ENCODE measurements at places on chromosomes 1 and 21.

DNA sequence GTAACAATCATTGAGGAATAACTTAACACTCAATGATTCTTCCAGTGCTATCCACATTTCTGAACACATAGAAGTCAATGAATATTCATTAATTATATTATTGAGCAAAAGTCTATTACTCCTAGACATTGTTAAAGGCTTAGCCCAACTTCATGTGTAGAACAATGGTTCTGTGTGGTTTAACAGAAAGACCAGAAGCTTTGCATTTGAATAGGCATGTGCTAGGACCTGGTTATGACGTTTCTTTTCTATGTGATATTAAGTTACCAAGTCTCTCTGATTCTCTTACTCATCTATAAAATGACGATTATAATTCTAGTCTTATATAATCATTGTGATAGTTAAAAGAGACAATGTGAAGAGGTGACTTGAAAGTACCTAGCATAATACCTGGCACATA, 5.2 kb downstream of the NTMT2 start:
- no peak for DNase-seq

GRCh38 chr1:213124590-213124989, 73.5 kb downstream of the RPS6KC1 start:
- no peak for DNase-seq

DNA sequence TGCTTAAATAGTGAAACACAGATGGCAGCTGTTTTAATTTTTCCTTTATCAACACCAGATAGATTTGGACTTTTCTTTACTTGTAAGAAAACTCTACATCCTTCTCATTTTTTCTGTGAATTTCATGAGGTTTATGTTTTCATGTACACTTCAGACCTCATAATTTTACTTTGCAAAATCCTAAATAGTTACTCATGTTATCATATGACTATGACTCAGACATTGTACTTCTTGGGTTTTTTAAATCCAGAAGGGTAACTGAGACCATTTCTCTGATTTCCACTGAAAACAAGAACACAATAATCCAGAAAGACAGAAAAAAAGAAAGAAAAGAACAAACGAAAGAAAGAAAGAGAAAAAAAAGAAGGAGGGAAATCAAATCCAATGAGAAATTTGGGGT, 1021.6 kb downstream of the NCAM2 start:
- DNase-seq = no peak

DNA sequence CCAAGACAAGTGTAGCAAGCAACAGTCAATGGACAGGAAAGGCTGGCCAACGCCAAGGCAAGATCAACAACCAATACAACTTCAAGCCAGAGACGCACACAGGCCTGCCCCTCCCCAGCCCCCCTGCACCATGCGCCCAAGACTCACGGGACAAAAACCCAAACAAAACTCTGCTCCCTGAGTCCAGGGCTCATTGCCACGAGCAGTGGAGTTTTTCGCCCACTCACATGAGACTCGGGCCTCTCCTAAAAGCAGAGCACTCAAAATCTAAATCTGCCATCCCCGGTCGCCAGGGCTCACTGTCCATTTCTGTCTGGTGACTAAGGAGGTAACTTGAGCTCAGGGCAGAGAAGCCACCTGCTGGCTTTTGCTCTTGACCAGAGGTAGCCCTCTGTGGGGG, 174.8 kb downstream of the CLIC6 start:
- DNase-seq = no peak

GRCh38 chr1:206694171-206695124, 9.7 kb downstream of the MAPKAPK2 start:
- peak; percentile 61 for DNase-seq

DNA sequence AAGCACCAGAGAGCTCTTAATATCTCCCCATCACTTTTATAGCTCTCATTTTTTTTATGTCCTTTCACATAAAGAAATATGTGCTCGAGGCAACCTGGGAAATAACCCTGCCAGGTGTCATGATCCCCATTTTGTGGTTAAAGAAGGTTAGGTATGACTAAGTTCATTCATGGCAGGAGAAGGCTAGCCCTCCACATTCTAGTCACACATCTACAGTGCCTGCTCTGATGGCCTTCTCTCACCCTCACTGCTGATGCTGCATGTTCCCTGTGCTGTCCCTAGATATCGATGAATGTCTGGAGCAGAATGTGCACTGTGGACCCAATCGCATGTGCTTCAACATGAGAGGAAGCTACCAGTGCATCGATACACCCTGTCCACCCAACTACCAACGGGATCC, 187.5 kb downstream of the TPR start:
- DNase-seq = no peak

- DNase-seq = no peak
Observed at GRCh38 chr1:218339267-218339831, 5.8 kb upstream of the TGFB2 start.

DNA sequence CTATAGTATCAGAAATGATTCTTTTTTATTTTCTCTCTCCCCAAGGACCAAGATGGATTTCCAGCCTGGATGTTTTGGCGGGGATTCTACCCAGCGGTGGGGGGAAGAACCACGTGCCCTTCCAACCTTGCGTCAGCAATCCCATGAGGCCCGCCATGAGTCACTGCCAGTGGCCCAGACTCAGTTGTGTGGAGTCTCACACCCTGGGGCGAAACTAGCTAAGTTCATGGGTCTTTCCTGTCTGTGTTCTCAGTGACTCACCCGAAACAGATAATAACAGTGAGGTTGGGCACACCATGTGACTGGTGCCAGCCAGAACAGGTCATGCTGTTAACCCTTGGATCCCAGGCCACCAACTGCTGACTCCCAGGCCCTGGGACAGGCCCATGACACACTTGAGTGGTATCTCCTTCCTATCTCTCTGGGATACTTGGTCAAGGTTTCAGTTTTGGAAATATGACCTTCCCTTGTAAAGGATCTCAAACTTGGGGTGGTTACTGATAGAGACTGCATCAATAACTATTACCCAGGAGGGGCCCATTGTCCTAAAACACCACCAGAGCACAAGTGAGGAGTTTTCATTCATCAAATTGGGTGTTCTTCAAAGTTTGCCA, 98.0 kb upstream of the DUSP10 start:
- no peak for DNase-seq

- DNase-seq = no peak
Observed at GRCh38 chr1:168368131-168368530, 87.5 kb downstream of the TBX19 start.

DNA sequence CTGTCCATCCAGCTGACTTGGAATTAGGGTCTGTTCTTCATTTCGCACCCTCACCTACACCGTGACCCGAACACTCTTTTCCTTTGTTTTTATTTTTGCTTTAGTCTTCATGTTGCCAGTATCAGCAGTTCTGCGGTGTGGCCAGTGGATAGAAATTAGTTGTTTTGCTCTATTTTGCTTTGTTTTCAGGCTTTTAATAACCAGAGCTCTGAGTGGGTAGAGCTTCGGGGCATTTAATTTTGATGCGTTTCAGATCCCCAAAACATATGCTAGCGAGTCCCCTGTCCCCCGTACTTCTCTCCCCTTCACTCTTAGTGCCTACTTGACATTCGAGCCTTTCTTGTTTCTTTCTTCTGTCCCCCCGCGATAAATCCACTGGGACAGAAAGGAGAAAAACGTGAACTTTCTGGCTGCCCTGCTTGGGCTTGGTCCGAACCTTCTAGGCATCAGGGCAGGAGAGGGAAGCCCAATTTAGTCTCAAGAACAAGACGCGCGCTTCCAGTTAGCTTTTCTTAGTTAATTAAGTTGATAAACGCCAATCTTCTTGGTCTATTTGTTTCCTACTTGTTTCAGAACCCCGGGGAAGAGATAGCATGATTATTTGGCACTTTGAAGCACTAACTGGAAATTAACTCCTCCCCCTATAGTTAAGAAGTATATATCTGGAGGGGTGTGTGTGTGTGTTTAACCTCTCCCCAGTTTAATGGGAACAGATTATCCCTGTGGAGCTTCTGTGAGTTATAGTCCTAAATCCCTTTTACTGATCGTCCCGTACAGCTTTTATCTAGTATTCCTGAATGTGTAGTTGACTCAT, 839 bp downstream of the SWT1 start:
- no peak for DNase-seq

DNA sequence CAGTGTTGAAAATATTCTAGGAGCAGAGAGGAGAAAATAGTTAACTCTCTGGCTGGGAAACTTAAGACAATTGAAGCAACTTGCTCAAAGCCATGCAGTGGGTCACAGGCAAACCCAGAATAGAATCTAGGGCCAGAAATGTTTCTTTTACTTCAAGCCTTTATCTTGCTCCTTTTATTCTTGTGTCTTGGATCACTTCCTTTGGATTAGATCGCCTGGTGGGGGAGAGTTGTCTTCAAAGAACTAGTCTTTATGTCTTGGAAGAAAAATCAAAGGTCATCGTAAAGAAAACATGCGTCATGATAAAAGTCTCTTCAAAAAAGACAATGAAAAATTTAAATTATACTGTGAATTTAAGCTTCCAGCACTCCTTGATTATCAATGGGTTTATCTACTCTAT, 493.6 kb upstream of the USP24 start:
- no peak for DNase-seq

DNA sequence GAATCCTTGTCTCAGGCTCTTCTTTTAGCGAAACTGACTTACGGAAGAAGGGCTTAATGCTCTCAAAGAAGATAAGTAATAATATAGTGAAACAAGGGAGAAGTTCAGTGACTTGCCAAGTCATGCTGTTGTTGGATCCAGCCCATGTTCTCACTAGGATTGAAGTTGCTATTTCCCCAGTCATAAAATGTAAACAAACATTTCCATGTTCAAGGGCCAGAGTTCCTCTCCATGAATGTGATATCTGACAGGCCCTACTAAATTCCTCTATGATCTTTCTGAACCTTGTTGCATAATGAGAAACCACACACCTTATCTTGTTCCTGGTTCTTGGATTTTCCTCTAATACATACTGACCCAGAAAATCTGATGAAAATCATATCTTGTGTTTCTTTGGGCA, 876.5 kb upstream of the B3GALT2 start:
- no peak for DNase-seq

DNA sequence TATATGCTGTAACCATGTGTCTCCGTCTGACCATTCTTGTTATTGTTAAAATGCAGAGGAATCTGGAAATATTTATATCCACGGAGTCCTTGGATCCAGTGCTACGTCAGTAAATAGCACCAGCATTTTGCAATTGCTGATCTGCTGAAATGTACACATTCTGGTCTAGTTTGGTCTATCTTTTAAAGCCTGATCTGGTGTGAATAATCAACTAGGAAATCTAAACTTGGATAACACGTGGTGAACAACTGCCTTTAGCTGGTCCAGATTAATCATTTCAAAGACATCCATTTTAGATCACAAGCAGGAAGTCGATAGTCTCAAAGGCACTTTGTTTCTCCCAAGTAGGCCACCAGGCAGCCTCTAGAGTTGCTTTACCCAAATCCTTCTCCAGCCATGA, 32.6 kb downstream of the PDPN start:
- DNase-seq = no peak

DNA sequence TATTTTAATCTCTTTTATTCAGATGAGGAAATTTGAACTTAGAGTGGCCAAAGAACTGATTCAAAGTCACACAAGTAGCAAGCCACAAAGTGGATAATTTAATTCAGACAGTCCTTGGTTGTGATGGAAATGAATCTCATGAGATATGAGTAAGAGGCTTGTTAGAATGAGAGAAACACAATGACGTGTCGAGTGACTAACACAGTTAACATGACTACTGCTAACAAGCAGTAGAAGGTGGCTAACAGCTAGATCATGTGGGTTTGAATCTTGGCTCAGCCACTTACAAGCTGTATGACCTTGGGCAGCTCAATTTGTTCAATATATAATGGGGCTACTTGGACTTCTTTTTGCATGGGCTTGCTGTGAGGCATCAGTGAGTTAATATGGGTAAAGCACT, 104.5 kb upstream of the LMO4 start:
- DNase-seq = no peak

DNA sequence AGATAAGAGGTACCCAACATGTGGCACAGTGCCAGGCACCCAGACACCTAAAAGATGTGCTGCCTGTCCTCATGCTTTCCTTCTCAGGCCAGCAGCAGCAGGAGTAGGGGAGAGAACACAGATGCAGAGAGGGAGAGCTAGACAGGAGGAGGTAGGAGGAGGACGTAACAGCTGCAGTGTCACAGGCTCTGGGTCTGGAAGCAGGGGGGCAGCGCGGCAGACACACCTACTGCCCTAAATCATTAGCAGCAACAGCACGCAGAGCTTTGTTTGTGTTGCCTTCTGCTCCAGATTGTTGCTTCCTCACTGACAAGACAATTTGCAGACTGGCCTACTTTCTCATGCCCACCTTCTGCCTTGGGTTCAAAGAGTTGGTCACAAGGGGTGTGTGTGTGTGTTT, 196.7 kb upstream of the DAB1 start:
- no peak for DNase-seq

DNA sequence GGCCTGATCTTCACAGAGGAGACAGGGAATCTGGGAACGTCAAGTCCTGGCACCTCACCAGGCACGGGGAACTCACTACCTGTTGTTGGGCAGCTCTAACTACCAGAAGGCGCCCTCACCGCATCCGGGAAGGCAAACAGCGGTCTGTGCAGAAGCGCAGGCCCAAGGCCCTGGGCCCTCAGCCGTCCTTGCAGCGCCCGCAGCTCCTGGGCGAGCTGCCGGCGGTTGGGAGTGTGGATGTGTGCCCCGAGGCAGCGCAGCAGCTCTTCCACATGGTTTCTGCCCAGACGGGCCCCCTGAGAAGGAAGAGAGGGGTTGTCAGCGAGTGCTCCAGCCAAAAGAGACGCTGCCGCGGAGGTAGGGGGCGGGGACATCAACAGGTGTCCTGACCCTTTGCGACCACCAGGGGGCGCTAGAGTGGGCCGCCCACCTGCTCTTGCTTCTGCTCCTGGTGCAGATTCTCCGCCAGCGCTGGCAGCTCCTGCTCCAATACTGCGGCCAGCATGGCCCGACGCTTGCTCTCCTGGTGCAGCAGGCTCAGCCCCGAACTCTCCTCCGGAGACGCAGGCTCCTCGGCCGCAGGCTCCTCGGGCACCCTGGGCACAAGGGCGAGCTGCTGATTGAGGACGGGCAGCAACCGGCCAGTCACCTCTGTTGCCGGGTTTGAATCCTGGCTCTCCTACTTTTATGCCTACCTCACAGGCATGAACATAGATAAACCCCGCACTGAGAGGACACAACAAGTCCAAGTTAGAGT, 9.3 kb downstream of the MAP3K6 start:
- no peak for DNase-seq
